ENCODE measurements at places on chromosomes 7 and 10.

DNA sequence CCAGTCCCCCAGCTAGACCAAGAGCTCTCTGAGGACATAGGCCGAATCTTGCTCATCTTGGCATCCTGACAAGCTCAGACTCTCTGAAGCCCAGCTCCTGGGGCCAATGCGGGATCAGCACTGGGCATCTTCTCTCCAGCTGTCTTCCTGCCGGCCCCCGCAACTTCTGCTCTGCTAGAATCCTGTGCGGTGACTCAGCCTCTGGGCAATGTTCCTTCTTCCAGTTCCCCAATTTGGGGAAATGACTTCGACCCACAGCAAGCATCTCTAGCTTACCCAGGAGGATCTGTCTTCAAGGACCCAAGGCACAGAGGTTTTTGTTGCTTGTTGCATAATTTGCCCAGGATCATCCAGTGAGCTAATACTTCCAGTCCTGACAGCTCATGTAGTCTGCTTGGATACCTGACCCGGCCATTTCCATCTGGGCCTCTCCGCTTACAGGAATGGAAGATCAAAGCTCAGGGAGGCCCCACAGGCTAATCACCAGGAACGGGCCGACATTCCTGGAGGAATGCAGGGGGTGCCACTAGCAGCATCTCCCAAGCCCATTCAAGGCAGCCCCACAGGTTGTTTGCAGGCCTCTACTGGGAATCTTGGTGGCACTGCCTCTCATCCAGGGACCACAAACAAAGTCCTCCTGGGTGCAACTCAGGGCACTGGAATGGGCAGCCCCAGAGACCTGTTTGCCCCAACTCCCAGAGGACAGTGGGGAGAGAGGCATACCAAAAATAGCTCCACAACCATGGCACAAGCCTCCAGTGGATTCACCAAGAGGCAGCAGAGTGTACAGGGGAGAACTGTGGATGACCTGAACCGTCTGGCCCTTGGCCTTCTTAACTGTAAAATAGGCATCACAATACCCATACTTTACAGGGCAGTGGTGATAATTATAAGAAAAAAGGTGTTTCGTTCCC, 151.9 kb downstream of the NEURL1 start:
- DNase-seq, result no peak

DNA sequence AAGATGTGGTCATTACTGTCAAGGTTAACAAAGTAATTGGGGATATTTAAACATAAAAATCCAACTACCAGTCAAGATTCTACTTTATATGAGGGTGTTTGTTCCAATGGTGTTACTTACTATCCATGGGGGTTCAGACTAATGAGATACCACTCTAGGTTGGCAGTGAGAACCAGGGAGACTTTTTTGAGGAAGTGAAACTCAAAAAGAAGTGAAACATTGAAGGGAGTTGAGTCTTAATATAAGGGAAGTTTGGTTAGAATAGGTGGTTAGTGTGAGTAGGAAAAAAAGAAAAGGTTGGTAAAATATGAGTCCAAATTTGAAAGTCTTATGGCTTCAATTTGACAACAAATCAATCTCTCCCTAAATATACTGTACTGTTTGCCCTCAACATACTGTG, 123.6 kb upstream of the ANK3 start:
- no peak for DNase-seq

DNA sequence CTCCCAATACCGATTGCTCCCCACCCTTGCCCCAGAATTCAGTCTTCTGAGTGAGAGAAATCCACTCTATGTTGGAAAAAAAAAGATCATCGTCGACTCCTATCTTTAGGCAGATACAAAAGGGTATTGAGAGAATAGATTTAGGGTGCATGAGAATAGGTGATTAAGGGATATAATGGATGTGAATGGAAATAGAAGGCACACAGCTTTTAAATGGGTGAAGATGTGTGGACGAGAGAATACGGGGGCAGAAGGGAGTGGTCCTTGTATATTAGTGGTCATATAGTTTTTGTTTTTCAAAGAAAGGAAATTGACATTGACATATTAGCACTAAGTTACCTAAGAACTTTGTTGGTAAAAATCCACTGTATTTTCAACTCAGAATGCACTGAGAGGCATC, 98.6 kb upstream of the HDAC9 start:
- DNase-seq, result no peak

DNA sequence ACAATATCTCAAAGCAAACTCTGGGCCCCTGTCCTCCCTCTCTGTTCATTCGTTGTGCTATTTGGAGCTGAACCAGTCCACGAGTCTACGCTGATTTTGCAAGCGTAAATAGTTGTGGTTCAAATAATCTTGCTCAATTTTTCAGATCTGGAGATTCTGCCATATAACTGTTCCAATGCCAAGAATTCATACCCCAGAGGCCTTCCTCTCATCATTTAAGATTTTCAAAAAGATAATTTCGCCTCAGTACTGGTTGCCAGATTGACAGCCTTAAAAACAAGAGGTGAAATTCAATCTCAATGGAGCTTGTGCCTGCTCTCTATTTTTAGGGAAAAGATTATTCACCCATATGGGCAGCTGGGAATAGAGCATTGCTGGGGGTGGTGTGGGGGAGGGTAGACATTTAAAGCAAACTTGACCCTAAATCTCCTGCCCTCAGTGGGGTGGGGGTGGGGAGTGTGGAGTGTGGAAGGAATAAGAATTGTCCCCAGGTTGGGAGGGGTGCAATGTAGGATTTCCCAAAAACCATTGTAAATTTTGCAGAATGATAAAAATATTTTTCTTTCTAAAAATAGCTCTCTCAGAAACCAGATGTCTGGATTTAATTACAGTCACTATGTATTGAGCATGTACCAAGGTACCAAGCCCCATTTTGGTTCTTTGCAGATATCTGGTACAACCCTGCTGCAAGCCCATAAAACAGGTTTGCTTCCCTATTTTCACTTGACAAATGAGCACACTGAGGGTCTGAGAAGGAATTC, 104.7 kb upstream of the EEPD1 start:
- DNase-seq, result no peak

- DNase-seq, result no peak
Observed at GRCh38 chr7:151550656-151551286, 31.1 kb upstream of the RHEB start.

DNA sequence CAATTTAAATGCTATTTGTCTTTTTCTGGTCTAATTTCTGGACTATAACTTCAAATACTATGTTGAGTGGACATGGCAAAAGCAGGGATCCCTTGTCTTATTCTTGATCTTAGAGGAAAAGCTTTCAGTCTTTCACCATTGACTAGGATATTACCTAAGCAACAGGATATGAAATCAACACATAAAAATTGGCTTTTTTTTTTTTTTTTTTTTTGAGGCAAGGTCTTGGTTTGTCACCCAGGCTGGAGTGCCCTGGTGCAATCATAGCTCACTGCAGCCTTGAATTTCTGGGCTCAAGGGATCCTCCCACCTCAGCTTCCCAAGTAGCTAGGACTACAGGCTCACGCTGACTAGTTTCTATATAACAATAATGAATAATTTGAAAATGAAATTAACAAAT, 90.8 kb downstream of the JMJD1C start:
- DNase-seq, result no peak

DNA sequence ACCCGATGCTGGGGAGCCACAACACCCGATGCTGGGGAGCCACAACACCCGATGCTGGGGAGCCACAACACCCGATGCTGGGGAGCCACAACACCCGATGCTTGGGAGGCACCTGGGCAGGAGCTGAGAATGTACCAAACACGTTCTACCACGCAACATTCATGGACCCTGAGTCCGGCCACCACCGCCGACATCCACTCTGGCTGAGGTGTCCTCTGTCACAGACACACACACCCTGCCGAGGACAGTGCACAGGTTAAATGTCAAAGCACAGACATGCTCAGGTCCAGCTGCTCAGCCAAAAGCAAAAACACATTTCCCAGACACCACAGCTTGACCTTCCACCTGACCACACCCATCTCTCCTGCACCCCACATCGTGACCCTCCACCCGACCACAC, 148.4 kb downstream of the DIP2C start:
- DNase-seq, result no peak

- DNase-seq, result peak; percentile 19
Observed at GRCh38 chr10:132098539-132099388, 33.0 kb downstream of the JAKMIP3 start.

DNA sequence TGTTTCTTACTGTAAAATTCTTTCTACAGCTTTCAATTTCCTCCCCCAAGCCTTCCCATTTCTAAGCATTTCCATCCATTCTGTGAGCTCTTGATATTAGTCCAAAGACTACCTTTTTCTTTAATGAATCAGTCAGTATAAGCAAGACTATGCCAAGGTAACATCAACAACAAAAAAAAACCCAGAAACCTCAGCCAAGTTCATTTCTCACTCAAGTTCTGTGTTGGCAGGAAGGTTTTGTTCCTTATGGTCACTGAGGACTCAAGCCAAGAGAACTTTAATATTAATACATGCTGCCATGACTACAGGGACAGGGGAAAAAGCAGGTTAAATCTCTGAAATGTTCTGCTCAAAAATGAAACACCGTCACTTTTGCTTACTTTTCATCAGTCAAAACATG, 621.2 kb upstream of the NRP1 start:
- no peak for DNase-seq

- no peak for DNase-seq
Observed at GRCh38 chr7:92205987-92206386, 27.0 kb upstream of the LRRD1 start.

DNA sequence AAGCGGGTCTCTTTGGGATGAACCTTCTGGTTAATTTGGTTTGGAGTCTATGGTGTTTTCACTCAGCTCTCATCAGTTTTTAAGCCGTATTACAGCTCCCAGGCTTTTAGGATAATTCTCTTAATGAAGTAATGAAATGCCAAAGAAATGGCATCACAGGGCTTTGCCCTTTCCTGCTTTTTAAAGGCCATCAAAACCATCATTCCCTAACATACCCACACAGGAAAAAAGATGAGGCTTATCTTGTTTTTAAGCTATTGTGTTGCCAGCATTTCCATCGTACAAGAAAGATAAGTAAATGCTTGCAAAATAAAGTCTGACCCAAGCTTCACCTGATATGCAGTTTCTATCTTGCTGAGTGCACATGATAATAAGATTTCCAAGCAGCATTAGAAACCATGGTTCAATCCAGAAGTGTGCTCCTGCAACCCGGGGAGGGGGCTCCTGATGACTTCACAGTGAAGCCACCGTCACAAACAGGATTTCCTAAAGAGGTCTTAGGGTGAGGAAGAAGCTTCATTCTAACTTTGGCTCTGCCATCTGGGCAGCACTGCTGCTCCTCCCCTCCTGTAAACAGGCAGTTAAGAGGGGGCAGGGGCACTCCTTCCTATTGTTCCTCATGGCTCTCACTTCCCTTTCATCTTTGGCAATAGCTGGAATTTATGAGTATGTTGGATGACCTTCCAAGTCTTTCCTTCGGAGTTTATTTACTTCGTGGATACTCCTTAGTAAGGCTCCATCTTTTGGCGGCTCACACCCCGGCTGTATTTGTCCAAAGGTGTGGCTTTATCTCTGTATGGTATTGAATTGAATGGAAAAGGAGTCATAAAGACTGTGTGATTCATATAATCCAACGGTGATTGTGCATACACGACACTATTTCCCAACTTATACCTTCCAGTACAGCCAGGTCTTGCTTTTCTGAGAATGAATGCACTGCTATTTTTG, 55.2 kb upstream of the FAM133B start:
- no peak for DNase-seq

All from activated naive CD8-positive, alpha-beta T cell treated with anti-CD3 and anti-CD28 coated beads, Interleukin-2, amount 10 ng/mL, durations not matched to agents 7 days and 5 days (primary cell).